ENCODE measurements at places on chromosomes 3 and 15.

DNA sequence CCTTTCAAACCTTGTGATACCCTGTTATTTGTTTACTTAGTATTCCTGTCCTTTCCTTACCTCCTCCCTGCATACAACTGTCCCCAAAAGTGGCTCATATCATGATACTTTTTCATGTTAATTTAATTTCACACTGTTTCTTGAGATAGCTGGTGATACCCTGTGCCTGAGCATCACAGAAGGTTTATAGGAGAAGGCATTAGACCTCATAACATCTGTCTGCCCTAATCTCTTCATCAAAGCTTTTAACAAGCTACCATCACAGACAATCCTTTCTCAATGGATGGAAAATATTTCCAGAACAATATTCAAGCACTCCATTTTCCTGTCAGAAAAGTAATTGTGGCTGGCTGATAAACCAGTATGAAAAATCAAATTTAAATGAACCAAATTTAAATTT, 81.6 kb downstream of the SSR3 start:
- no peak for DNase-seq

GRCh38 chr3:55065331-55065730, 137.5 kb upstream of the LRTM1 start:
- no peak for DNase-seq

DNA sequence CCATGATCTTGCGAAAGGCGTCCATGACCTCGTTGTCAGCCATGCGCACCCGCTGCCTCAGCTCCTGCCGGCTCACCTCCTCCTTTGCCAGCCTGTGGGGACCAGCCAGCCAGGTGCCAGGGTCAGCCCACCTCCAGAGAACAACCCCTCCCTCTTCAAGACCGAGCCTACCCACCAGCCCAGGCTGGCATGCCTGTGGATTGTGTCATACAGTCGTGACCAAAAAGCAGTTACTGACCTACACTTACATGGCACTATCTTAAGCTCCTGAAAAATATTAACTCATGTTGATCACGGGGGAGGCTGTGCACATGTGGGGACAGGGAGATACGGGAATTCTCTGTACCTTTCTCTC, 10.7 kb upstream of the CAMK1 start:
- DNase-seq: no peak

GRCh38 chr3:148757238-148758215, 59.8 kb downstream of the AGTR1 start:
- DNase-seq: no peak

DNA sequence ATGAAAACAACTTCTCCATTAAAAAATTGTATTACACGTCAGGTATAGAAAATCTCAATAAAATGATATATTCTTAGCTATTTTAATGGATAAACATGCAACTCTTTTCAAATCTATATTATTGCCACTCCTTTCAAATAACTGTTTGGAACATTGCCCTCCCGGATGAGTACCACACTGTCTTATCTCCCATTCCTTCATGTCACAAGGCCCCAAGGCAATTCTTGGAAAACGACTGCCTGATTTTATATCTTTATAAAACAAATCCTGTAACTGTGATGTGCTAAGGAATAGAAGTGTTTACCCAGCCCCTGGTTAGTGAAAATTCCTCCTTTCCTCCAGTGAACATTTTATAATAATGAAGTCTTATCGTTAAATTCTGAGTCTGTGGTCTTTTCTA, 6.2 kb upstream of the ZNF619 start:
- peak; percentile 74 for DNase-seq

GRCh38 chr15:73972984-73973682, 19.0 kb downstream of the STOML1 start:
- peak; percentile 77 for DNase-seq

DNA sequence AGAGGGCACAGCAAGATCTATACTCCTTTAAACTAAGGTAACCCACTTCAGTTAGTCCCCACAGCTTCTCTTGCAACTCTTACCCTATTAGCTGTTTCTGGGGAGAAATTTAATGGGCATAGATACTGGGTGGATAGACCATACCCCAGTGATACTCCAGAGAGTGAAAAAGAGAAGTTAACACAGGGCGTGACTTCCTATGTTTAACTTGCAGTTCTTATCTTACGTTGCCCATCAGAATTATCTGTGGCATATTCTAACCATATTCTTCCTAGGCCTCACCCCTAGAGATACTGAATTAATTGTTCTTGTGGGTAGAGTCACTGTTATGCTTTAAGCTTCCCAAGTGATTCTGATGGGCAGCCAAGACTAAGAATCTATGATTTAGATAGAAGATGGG, 485.4 kb upstream of the TPRG1 start:
- DNase-seq: no peak

GRCh38 chr15:35657679-35658311, 111.8 kb upstream of the DPH6 start:
- DNase-seq: no peak

DNA sequence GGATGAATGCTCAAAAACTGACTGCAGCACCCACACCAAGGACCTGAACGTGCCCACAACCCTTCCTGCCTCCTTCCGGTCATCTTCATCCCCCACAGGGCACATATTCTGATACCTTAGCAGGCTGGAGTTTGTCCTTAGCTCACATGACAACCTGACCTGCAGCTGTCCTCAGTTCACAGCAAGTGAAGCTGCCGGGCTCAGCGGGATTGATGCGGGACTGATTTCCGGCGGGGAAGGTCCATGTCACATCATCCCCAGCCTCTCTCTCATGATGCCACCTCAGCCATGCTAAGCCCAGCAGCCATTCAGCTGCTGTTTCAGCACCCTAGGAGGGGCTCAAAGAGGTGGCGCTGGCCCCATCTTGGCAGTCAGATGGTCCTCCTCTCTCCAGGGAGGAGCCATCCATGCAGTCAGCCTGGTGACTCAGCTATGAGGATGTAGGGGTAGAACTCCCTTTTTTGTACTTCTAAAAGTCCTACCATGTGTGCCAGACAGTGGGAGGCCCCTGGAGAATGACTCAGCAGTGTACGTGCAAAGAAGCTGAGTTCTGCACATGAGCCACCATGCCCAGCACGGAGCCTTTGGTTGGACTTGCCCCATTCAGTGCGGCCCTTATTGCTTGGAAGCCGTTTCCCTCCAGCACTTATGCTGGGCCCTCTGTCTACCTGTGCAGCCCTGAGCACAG, 9.5 kb downstream of the CA12 start:
- peak; percentile 80 for DNase-seq

- DNase-seq: no peak
Observed at GRCh38 chr15:101139986-101140696, 111.7 kb downstream of the CHSY1 start.

- no peak for DNase-seq
Observed at GRCh38 chr3:194257916-194258668, 93.0 kb downstream of the CPN2 start.

GRCh38 chr15:37872661-37873060, 61.8 kb upstream of the TMCO5A start:
- no peak for DNase-seq

GRCh38 chr15:91384189-91384730, 284.2 kb downstream of the SV2B start:
- no peak for DNase-seq

- DNase-seq: peak; percentile 7
Observed at GRCh38 chr3:156689608-156690007, 15.2 kb downstream of the TIPARP start.

GRCh38 chr3:101687142-101687931, 819 bp upstream of the RPL24 start:
- no peak for DNase-seq

DNA sequence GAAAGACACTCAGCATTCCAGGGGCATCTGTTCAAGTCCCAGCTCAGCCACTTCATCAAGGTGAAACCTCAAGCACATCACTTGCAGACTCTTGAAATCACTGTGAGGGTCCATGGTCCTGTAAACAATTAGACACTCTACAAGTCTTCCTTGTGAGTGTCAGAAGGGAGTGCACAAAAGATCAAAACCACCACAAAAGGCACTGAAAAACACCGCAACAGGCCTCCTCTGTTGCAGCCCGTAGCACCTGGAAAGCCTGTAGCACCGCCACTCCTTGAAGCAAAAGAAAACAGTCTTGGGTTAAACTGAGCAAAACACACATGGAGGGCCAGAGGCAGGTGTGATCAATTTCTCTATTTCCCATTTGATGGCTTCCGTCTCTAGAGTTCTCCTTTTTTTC, 63.8 kb upstream of the SNRK start:
- DNase-seq: no peak

DNA sequence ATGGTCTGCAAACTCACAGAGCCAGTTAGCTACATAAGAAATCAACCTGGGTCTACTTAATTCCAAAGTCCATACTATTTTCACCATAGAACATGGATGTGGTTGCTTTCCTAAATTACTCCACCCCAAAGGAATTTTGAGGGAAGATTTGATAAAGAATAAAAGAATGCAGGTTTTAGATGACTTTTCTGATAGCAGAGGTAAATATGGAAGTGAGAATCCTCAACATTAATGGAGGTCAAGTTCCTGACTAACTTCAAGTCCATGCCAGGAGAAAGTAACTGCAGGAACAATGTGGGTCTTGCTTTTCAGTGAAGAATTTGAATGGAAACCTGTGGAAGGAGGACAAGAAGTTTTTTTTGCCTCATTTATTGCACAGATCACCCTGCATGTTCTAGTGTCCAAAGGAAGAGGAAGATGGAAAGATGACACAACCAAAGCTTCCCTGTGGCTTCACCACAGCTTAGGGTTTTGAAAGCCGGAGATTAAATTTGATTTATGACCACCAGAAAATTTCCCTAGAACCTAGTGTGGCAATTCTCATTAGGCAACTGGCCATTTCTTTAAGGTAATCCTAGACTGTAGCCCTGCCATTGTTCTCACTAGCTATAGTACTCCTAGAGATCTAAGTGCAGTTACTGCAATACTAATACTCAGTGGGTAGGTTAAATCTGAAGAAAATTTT, 429.7 kb downstream of the RAP2B start:
- no peak for DNase-seq

GRCh38 chr15:76994971-76995945, at the start of gene PSTPIP1:
PSTPIP1 (plus strand) TSS chr15:76995126; CDS start chr15:76995574, 448 bp downstream.
- DNase-seq: no peak

GRCh38 chr15:84741121-84741520, 7.3 kb upstream of the ZNF592 start:
- DNase-seq: no peak

DNA sequence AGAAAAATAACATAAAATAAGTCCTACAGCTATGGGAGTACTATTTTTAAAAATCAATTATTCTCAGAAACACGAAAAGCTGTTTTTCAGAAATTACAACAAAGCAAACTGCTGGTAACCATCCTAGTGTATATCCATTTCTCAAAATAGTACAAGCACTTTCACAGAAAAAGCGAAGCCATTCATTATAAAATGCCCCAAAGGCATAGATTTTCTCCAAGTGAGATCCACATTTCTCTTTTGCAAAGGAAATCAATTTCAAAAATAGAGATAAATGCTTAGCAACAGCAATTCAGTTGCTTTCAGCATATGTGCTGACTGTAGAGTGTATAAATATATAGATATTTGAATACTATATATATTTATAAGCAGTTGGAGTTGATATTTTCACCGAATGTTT, 1266.3 kb downstream of the SI start:
- no peak for DNase-seq

DNA sequence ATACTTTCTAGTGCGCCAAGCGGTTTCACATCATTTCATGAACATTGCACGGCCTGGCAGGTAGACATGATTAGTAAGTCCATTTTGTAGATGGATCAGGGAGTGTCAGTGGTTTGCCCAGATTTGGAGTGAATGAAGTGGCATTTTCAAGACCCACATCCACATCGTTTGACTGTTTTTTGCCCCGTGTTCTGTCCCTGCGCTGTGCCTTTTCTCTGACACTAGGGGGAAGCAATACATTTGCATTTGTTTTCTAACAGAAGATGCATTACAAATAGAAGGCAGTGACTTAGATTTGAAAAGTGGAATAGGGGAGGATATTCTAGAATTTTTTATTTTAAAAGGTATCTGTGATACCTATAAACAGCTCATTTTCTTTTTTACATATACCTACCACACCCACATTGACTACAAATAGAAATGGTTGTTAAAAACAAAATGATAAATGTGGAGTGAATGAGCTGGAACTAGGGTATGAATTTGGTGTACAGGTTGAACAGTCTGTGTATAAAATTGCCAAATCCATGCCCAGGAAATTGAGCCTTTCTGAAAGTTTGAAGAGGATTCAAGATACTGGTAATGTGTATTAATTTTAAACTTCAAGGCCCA, 98.0 kb downstream of the USP13 start:
- peak; percentile 6 for DNase-seq

DNA sequence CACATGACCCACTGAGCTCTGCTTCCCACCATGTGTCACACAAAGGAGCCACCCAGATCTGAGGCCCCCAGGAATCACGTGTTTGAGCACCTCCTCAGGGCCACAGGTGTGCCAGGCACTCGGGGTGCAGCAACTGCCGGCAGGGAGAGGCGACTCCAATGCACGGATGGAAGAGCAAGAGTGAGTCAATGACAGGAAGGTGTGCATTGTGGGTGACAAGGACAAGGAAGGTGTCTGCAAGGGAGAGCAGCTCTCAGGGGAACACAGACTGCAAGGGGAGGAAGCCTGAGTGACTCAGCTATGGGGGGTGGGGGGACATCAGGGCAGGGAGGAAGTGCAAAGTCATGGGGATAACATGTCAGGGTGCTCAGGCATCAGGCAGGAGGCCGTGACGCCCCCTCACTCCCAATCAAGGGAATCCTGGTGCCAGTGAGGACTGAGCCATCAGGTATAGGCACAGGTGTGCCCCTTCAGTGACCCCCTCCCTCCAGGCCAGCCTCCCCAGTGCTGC, 67.4 kb downstream of the NUP210 start:
- DNase-seq: peak; percentile 66

GRCh38 chr15:81966631-81967030, 79.2 kb downstream of the MEX3B start:
- no peak for DNase-seq

DNA sequence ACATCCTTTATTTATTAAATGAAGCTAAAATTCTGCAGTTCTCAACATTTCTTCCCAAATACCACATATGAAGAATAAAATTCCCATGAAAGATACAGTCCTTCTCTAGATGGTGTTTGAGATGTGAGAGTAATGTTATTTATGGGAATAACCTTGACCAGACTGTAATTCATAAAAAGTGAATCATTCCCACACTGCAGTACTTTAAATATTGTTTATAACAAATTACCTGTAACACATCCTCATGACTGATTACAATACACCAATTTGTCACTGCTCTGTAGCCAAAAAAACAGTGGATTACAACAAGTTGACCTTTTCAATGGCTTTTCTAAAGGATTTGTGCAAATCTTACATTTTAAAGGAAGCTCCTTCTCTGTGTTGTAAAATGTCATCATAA, 651.3 kb downstream of the NSUN3 start:
- no peak for DNase-seq

GRCh38 chr3:139122612-139123011, 77.9 kb upstream of the PRR23C start:
- no peak for DNase-seq

GRCh38 chr3:78855190-78855589, 912.6 kb downstream of the ROBO1 start:
- DNase-seq: no peak

Measured in erythroblast (primary cell).